ENCODE measurements at places on chromosomes 1 and 21.

- DNase-seq, result no peak
Measured at GRCh38 chr1:171817511-171818265, 23.6 kb upstream of the DNM3 start.

DNA sequence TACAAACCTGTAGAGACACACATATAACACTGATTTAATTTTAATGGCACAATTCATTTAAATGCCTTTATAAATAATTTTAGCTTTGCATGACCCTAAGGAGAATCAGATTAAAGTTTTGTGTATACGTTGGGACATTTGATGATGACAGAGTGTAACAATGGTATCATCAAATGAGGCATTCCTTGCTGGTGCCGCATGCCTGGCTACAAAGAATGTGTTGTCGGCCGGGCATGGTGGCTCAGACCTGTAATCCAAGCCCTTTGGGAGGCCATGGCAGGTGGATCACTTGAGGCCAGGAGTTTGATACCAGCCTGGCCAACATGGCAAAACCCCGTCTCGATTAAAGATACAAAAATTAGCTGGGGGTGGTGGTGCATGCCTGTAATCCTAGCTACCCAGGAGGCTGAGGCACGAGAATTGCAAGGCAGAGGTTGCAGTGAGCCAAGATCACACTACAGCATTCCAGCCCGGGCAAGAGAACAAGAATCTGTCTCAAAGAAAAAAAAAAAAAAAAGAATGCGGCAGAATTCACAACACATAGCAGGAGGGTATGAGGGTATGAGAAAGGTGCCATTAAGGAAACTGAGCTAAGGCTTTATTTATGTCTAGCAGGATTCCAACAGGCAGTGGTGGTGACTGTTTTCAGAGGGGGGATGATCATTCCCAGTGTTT, 58.9 kb downstream of the PTPN14 start:
- no peak for DNase-seq

- no peak for DNase-seq
Measured at GRCh38 chr1:218425647-218426342, 80.7 kb downstream of the TGFB2 start.

GRCh38 chr1:4408380-4408779, 246.0 kb upstream of the AJAP1 start:
- no peak for DNase-seq

DNA sequence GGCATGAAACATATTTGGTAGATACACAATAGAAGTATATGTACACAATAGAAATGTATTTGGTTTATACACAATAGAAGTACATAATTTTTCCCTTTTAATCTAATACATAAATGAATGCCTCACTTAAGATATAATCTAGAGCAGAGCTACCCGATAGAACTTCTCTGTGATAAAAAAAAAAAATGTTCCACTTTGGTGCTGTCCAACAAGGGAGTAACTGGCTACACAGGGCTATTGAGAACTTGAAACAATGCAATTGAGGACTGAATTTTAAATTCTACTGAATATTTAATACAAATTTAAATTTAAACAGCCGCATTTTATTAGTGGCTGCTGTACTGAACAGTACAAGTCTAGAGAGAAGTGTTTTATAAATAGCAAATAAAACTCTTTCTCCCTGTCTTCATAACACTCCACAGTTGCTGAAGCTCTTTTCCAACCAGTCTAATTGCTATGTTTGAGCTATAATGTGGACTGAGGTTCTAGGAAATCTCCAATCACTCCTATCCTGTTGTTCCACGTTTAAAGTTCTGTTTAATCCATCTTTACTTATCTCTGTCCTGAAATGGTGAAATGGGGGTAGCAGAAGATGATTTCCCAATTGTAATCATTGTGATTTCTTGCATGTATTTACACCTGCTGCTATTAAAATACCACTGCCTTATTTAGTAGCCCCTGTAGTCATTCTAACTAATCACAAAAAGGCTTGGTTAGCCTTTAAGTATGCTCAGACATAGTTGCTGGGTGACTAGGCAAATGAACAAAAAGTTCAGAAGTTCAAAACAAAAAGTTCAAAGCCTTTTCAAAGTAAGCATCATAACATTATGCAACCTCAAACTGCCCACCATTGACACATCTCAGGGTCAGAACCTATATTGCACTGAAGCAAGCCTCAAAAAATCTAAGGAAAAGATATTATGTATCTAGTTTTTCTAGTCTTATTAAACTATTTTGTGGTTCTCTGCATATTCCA, 192.3 kb upstream of the C1orf87 start:
- no peak for DNase-seq

DNA sequence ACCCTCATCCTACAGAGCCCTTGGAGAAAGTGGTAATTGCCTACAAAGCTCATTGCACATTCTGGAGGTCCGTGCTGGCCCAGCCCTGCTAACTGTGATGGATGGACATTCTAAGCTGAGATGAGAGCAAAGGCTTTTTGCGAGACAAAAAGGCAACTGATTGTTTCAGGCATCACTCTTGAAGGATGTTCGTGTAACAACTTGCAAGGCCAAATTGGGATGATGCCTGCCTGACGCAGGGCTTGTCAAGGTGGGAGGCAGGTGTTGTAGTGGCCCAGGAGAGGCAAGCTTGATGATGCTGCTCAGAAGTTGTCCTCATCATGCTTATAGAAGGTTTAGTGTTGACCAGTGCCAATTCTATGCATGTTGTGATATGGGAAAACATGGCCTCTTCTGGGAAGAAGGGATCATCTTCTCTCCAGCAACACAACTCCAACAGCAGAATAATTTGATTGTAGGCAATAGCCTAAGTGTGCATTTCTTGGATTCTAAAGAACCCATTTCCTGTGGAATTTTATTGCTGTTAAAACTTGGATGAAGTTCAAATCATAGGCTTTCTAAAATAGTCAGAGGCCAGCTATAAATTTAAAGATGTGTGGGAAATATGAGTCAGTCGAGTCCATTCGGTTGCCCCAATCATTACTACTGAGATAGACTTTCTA, 102.5 kb upstream of the COA6 start:
- DNase-seq, result no peak

DNA sequence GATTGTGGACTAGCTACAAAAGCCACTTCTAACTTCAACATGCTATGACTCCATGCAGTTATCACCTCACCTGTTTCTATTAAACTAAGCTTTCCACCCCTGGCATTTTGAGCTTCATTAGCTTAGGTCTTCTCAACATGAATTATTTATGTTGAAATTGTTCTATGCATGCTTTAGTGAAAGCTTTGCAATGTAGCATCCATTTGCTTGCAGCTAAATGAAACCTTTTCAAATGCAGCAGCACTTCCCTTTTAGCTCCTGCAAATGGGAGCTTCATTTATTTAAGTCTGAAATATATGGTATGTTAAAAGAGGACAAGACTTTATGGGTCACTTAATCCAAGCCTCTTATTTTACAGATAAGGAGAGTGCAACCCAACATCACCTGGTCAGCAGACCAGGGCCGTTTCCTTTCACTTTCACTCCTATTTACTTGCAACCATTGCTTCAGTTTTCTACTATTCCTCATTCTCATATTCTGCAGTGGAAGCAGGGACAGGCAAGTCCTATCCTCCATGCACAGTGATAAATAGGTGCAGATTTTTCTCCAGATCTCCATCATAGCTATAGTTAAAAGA, 56.4 kb upstream of the SAMSN1 start:
- no peak for DNase-seq

DNA sequence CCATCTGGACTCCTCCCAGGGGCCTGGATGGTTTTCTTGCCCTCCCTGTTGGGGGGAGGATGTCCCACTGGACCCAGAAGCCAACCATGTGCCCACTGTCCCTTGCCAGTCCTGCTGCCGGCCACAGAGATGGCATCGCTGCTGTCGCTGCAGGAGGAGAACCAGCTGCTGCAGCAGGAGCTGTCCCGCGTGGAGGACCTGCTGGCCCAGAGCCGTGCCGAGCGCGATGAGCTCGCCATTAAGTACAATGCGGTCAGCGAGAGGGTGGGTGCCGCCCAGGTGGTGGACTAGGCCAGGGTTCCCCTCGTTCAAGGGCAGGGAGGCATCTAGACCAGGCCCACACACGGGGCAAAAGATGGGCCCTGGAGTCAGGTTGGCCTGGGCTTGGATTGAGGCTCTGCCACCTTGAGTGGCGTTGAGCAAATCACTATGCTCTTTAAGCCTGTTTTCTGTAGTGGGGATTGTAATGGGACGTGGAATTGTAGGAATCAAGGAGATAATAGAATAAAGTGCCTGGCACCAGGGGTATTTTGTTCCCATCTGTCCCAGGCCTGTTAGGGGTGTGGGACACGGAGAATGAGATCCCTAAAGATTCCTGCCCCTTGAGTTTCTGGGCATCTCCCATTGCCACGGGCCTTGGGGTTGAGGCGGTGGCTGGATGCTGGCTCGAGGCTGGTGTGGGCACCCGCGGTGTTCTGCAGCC, 2.6 kb downstream of the CROCC start:
- no peak for DNase-seq

GRCh38 chr1:64318428-64318827, 115.0 kb downstream of the UBE2U start:
- no peak for DNase-seq

GRCh38 chr1:232970508-232970907, 20.1 kb downstream of the NTPCR start:
- no peak for DNase-seq

DNA sequence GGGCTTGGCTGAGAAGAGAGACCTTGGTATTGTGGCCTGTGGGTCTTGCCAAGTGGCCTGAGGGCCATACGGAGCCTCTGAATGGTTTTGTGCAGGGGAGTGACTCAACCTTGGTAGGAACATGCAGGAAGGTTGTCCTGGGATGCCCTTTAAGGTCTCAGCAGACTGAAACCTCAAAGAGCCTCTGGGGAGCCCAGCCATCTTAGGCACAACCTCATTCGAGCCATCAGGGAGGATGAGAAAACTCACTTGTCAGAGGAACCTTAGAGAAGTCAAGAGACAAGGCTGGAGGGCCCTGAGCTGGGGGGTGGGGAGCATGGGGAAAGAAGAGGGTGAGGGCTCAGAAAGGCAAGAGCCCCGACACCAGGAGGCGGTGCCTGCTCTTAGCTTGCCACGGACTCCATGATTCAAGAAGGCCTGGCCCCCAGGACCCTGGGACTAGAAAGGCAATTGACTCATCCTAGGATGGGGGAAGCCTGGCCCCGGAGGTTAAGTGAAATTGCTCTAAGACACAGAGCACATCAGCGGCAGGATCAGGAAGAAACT, 13.0 kb downstream of the IFI6 start:
- DNase-seq, result no peak

DNA sequence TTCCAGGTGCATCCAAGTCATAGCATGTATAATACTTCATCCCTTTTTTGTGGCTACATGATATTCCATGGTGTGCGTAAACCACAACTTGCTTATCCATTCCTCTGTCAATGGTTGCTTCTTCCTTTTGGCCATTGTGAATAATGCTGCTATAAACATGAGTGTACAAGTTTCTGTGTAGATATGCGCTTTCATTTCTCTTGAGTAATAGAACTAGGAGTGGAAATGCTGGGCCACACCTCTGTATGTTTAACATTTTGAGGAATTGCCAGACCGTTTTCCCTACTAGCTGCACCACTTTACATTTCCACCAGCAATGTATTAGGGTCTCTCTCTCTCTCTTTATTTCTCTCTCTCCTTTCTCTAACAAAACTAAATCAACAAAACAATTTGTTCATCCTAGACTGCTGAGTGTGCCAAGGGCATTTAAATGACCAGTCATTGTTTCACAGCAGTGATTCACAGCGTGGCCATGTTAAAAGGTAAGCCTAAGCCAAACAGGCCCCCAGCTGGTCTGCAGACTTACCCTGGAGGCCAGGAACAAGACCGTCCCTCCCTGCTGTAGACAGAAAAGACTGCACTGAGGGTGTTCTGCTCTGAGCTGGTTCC, 53.2 kb upstream of the LYST start:
- no peak for DNase-seq

- no peak for DNase-seq
Measured at GRCh38 chr1:162028726-162029125, 5.1 kb upstream of the OLFML2B start.

DNA sequence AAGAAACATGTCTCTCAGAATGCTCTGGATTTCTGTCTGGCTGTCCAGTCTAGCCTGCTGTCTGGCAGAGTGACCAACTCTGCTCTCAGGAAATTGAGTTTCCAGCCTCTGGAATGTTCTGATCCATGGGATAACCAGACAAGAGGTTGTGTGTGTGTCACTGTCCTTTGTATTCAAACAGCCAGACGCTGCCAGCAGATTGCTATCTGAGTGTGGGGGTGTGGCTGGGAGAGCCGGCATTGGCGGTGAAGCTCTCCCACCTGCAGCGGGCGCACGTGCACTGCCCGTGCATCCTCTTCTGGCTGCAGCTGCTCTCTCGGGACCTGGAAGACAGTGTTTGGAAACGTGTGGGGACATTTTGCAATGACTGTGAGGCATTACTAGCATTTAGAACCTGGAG, 26.1 kb downstream of the PKP1 start:
- peak; percentile 85 for DNase-seq

DNA sequence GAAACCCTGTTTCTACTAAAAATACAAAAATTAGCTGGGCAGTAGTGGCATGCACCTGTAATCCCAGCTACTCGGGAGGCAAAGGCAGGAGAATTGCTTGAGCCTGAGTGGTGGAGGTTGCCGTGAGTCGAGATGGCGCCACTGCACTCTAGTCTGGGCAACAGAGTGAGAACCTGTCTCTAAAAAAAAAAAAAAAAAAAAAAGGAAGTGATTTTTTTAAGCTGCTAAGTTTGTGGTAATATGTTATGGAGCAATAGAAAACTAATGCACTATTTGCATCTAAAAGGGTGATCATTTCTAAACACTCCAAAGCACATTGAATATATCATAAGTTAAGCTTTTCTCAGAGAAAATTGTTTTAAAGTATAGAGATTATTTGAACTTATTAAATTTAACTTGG, 244.8 kb upstream of the SPAG17 start:
- no peak for DNase-seq

GRCh38 chr1:41539418-41539805, 54.9 kb upstream of the EDN2 start:
- DNase-seq, result no peak

DNA sequence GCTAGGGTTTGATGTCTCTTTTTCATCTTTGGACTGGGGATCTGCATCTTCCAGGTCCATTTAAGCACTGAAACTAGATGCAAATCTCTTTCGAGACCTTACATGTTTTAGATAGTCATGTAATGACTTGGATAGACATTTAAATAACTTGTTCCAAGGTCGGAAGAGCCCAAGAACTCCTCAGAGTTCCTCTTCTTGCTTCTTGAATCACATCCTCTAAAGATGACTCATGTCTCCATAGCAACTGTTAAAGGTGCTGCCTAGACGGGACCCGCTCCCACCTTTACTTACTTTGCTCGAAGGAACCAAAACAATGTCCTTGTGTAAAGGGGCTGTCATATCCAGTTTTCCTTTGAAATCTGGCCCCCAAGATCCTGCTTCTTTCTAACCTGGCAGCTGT, 130.0 kb downstream of the EDEM3 start:
- no peak for DNase-seq

- DNase-seq, result no peak
Measured at GRCh38 chr1:154716614-154717527, 108.9 kb upstream of the ADAR start.

- no peak for DNase-seq
Measured at GRCh38 chr1:161706113-161706481, 932 bp upstream of the FCRLA start.

DNA sequence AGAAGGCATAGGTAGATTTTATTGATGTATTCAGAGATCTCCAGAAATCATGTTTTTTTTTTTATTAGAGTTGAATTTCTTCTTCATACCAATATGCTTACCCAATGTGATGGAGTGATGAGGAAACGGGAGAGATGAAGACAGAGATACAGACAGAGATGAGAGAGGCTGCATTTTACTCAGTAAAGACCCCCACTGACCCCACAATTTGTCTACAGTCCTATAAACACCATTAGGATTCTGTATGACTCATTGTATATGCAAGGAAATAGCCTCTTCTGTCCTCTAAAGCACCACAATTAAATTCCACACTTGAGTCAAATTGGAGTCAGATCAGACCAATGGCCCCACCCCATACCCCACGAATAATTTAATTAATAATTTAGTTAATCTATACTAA, 44.0 kb downstream of the RUNX1 start:
- no peak for DNase-seq

All from NCI-H1105 treated with DMSO at 0.1 percent for 48 hours (cell line).